ENCODE measurements at places on chromosomes 3 and 15.

- DNase-seq: peak; percentile 72
Measured at GRCh38 chr3:124504332-124505059, 225.8 kb upstream of the UMPS start.

DNA sequence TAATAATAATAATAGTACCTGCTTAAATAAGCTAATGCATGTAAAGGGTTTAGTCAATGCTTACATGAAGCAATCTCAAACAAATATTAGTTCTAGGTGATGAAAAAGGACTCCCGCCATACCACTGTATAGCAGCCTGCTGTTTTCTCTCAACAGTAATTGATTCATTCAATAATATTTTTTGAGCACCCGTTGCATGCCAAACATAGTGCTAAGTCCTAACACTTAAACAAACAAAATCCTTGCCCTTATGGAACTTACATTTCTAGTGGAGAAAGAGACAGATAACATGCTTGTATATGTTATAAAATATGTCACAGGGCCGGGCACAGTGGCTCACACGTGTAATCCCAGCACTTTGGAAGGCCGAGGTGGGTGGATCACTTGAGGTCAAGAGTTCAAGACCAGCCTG is 61.2 kb upstream of the FLNB start:
- DNase-seq: no peak

GRCh38 chr3:31993843-31994242 is 12.3 kb downstream of the ZNF860 start:
- no peak for DNase-seq

DNA sequence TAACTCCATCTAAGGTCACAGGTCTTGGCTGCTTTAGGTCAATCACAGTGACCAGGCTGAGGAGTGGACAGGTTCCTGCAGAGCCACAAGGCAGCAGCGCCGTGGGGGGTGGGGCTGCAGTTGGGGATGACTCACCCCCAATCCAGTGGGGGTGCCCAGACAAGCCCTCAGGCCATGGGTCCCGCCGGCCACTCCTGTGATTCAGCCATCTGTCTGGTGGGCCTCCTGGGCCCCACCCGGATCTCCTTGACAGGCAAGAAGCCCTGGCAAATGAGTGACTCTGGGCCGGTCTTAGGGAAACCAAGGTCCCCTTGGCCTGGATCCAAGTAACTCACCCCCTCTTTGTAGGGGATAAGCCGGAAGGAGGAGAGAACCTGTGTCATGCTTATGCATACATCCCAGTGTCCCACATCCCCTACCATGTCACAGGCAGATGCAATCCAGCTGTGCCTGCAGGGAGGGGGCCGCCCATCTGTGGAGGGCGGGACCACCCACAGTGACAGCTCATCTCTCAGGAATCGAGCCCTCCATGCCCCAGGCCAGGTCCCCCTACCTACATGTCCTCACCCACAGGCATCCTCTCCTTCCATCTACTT is 495 bp upstream of the COL7A1 start:
- DNase-seq: peak; percentile 94

DNA sequence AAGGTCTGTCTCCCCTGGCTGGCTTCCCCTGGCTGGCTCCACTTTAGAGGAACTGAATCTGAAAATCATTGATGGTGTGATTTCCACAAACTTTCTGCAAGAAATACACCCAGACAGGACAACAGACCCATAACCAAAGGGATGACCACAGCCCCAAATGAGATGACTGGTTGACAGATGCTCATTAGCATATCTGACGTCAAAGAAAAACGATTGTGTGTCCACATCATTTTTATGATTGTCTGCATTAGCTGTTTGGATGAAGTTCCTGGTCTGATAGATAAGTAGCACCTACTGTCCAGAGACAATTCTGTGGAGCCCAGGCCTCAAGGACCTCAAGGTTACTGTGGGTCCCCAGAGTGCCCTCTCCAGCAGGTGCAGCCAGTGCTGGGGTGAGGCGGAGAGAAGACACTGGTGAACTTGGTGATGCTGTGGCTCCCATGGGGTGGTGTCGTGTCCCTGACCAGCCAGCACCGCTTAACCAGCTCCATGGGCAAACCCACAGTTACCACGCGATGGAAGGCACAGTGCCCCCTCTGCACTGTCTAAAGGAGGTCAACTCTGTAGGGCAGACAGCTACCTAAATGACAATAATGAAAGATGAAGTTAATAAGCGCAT is 127.4 kb downstream of the NSMCE3 start:
- DNase-seq: no peak

- peak; percentile 1 for DNase-seq
Measured at GRCh38 chr3:40780925-40781406, 256.2 kb downstream of the ZNF621 start.

DNA sequence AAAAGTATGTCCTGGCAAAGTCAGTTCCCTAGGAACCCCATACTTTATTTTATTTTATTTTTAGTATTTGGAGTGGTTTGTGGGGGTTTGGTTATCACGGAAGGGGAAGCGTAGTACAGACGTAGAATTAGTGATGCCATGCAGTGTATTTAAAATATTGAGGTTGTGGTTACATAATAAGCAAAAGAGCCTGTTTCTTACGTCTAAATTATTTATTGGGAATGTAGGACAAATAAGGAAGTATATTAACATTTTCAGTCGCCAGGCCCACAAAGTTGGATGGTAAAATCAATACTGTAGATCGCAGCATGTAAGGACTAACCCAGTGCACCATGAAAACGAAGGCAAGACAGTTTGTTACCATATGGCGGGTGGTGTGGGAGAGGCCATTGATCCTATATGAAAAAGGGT is 558 bp downstream of the DTWD1 start:
- no peak for DNase-seq

GRCh38 chr3:36362973-36363372 is 17.3 kb upstream of the STAC start:
- peak; percentile 48 for DNase-seq

DNA sequence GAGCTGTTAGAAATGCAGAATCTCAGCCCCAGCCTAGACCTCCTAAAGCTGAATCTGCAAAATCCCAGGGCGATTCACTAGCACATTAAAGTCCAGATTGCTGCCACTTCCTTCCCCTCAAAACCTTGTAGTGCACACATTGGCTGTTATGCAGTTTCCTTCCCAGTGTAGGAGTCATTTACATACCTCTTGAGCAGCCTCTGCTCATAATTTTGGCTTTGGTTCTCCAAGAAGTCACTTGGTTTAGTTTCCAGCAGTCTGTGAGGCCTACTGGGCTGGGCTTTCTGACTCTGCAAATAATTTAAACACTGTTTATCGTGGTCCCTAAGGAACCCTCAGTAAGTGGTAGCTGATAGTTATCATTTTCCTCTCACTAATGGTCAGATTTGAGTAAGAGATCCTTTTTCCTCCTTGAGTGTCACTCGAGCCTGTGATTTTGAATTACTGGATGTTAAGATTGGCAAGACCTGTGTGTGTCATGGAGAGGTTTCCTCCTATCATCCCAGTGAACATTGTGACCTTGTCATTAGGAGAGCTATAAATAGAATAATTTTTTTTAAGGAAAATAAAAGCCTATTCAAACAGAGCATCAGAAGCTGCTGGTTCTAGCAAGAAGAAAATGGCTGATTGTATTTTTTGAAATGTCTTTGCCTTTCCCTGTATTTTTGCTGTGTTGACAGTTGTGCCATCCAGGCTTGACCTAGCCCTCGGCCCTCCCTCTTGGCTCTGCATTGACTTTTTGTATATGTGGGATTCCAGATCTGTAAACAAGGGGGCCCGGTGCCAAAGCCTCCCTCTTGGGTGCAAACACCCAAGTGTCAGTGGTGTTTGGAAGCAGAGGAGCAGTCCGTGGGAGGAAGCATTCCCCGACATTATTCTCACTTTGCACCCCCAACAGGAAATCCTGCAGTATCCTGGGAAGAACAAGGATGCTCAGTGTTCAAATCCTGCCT is 134.8 kb upstream of the ANKRD28 start:
- DNase-seq: no peak

GRCh38 chr3:43160664-43161063 is 54.8 kb upstream of the POMGNT2 start:
- DNase-seq: no peak

- DNase-seq: no peak
Measured at GRCh38 chr3:18830087-18830486, 318.2 kb upstream of the KCNH8 start.

- no peak for DNase-seq
Measured at GRCh38 chr15:68315495-68316031, 38.0 kb downstream of the FEM1B start.

GRCh38 chr3:48233542-48233941 is 7.4 kb upstream of the ZNF589 start:
- no peak for DNase-seq

Measured in adipocyte (in vitro differentiated cells).